ENCODE measurements at places on chromosomes 6 and 20.

- no peak for DNase-seq
Measured at GRCh38 chr20:8504030-8504429, 372.0 kb downstream of the PLCB1 start.

GRCh38 chr6:170225852-170226417 is 64.9 kb downstream of the DLL1 start:
- DNase-seq: no peak

- peak; percentile 38 for DNase-seq
Measured at GRCh38 chr20:34549291-34549928, 9.1 kb upstream of the MAP1LC3A start.

DNA sequence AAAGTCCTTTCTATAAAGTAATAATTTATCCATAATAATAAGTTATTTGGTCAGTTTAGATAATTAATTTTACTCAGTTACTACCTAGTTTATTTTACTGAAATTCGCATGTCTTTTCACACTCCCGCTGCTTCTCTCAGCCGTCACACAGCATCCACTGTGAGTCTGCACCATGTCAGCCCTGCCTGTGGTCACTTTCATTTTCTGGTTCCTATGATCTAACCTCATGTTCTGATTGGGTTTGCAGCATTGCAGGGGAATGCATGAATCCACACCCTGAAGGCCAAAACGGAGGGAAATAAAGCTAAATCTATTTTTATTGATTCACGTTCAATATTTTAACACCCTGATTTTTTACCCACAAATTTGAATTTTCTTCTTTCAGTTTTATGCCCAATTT is 47.4 kb downstream of the PDE10A start:
- DNase-seq: no peak

DNA sequence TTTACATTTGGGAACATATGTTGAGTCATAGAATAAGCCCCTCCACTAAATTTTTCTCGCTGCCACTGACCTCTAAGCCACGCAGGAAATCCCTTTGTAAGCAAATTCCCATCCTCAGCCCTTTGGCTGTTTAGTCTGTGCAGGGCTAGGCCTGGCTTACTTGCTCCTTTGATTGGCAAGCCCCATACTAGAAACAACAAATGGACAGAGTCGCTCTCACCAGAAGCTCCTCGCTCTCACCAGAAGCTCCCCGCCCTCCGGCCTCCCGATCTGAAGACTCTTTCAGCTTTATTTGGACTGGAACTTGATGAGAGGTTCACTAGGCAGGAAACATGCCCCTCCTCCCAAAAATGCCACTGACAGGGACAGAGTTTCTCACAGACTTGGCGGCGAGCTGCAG is 149.2 kb upstream of the EXOC2 start:
- DNase-seq: no peak

GRCh38 chr6:62999796-63000195 is 211.5 kb upstream of the FKBP1C start:
- DNase-seq: no peak

GRCh38 chr20:49624317-49624716 is 56.4 kb upstream of the PTGIS start:
- DNase-seq: no peak

DNA sequence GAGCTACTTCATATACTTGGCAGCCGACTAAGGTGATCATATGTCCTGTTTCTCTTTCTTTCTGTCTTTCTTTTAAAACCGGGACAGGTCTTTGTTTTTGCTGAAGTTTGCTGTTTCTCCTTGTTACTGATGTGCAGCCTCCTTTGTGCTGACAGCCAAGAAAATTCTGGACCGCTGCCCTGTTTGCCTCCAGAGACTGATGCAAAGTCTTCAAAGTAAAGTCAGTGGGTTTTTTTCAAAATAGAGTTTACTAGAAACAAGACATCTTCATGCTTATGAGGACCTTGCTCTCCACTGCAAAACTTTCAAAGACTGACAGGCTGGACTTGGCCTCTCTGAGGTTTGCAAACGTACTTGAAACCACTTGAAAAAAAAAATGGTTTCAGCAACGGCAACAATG is 510.5 kb upstream of the MAP3K7 start:
- DNase-seq: no peak

DNA sequence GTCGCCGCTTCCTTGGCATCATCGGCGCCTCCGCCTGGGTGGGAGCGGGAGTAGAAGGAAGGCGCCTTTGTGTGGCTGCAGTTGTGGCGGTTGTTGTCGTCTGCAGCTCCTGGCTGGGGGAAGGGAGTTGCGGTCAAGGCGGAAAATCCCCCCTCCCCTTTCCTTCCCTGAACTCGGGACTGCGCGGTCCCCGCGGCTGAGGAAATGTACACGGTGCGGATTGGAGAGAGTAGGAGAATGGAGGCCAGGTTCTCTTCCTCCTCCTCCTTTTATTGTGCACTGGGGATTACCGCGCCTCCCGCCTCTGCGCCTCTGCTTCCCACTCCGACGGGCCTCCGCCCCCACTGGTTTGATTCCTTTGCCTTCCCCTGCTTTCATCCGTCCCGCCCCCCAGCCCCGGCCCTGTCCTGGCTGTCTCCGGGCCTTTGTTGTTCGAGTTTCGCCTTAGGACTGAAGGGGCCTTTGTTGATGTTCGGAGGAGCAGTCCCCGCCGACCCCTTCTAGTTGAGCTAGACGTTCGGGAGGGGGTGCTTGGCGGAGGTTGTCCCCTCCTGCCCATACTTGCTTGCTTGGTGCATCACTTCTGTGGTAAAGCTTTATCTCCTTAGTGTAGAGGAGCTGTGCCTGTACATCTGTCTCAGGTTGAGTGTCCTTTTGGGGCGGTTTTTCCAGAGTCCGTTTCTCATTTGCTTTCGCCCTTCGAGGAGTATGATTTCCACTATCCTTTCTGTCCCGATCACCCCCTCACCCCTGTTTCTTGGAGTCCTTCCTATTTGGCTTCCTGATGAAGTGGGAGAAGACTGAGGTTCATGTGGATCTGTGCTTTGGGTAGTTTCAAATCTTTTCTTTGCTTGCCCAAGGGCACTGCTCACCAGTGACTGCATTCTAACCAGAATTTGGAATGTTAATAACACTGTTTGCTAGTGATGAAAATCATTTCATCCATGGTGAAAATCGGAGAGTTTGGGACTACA is 764 bp downstream of the ZNF292 start:
- no peak for DNase-seq

DNA sequence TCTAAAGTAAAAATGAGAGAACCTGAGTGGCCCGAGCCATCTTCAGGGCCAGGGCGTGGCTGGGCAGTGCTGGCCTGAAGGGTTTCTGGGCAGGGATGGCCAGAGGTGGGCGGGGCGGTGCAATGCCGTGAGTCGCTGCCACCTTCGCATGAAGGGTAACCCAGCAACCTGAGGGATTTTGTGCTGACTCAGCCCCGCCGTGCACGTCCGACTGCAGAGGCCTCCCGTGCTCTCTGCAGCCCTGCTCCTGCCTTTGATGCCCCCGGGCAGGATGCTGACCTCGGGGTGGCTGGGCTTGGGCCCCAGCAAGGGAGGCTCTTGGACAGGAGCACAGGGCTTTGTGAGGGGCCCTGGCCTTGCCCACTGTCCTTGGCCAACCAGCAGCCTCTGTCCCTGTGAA is 81.7 kb upstream of the GATA5 start:
- no peak for DNase-seq

DNA sequence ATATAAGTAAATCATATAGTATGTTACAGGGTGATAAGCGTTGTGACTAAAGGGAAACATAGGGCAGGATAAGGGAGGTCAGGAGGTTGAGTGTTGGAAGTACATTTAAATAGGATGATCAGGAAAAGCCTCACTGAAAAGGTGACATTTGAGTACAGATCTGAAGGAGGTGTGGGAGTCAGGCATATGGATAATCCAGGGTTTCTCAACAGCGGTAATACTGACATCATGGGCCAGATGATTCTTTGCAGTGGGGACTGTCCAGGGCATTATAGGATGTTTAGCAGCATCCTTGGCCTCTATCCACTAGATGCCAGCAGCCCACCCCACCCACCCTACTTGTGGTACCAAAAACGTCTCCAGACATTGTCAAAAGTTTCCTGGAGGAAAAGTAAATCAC is 292.6 kb upstream of the PREP start:
- no peak for DNase-seq

DNA sequence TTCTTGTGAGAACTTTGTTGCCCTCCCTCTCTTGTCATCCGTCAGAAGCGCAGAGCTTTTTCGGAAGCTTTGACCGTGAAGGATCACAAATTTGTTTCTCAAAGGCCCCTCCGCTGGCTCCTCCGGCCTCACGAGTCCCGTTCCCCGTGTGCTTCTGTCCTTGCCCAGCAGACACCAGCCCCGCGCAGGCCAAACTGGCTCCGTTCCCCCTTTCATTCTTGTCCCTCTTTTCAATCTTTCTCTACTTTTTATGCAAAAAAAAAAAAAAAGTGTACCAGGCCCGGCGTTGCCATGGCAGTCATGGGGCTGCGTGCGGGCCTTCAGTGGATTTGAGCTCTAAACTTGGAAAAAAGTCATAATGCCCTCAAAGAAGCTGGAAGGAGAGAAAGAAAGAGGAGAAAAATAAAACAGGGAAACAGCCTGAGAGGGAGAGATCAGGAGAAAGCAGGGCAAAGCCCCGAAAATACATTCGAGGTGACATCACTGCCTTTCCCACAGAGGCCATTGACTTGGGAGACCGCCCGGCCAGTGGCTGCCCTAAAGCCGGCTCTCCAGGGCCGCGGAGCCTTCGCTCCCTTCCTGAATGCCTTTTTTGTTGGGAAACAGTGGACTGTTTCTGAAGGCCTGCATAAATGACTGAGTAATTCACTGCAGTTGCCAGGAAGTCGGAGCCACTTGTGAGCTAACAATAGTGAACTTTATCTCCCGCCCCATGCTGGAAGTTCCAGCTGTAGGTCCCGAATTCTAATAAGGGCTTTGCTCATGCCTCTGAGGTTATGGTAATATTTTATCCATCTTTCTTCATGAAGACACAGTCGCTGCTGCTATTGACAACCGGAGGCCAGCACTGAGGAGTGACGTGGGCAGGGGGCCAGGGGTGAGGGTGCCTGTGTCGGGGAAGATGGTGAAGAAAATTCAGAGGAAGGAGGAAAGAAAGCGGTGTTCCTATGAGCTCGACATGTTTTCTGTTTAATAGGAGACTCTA is 670.9 kb downstream of the QKI start:
- DNase-seq: no peak

GRCh38 chr6:152874846-152875568 is 107.8 kb downstream of the FBXO5 start:
- DNase-seq: no peak

DNA sequence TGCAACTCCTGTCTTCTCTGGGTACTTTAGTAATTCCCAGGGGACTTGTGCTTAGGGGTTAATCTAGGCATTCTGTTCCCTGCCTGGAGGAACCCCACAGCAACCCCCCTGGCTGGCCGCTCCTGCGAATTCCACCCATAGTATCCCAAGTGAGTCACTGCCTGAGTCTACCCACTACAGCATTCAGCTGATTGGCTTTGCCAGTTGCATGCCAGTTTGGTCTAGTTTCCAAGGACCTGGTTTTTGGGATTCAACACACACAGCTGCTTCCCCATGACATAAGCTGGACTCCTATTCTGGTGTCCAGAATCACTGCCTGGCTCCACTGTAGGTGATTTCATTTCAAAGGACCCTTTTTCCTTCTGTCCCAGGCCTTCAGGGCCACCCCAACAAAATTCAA is 40.3 kb downstream of the PLCG1 start:
- no peak for DNase-seq

DNA sequence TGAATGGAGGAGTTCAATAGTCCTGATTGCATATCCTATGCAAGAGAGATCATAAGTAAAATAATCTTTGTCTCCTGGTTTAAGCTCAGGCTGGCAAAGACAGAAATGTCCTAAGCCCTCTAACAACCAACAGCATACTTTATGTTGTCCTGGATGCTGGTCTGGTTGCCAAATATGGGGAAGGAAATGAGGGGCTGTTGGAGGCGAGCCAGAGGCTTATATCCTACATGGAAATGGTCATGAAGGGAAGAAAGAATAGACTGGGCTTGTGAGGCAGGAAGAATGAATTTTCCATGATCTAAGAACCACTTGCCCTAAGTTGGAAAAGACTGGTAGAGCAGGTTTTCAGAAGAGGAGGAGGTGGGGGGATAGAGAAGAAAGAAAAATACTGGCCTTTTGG is 237.1 kb downstream of the SMOC2 start:
- no peak for DNase-seq

GRCh38 chr20:36540551-36541211 is 638 bp upstream of the MYL9 start:
- DNase-seq: no peak

GRCh38 chr20:22687676-22688349 is 103.4 kb upstream of the FOXA2 start:
- no peak for DNase-seq

GRCh38 chr6:25889877-25890853 is 16.1 kb upstream of the SLC17A3 start:
- no peak for DNase-seq

GRCh38 chr20:7379621-7380220 is 560.5 kb downstream of the HAO1 start:
- DNase-seq: no peak

DNA sequence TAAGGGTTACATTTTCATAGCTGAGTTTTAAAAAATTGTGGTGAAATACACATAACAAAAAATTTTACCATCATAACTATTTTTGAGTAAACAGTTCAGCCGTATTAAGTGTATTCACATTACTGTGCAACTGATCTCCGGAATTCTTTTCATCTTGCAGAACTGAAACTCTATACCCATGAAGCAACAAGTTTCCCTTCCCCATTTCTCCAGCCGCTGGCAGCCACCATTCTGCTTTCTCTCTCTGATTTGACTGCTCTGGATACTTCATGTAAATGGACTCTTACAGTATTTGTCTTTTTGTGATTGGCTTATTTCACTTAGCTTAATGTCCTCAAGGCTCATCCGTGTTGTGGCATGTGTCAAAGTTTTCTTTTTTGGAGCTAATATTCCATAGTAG is 341.6 kb downstream of the QKI start:
- peak; percentile 88 for DNase-seq

- DNase-seq: no peak
Measured at GRCh38 chr6:6026513-6027205, 19.9 kb upstream of the NRN1 start.

- DNase-seq: no peak
Measured at GRCh38 chr6:71224011-71224410, 64.6 kb upstream of the OGFRL1 start.

Measured in B cell (primary cell).